ENCODE measurements at places on chromosomes 4 and X.

- no peak for DNase-seq
These were observed 51.2 kb upstream of the LGI2 start for GRCh38 chr4:25081866-25082471.

- peak; percentile 85 for DNase-seq
These were observed at the start of gene PSAPL1 for GRCh38 chr4:7434766-7435150. Gene PSAPL1 (minus strand): TSS chr4:7434930. CDS start chr4:7434879, 51 bp downstream.

DNA sequence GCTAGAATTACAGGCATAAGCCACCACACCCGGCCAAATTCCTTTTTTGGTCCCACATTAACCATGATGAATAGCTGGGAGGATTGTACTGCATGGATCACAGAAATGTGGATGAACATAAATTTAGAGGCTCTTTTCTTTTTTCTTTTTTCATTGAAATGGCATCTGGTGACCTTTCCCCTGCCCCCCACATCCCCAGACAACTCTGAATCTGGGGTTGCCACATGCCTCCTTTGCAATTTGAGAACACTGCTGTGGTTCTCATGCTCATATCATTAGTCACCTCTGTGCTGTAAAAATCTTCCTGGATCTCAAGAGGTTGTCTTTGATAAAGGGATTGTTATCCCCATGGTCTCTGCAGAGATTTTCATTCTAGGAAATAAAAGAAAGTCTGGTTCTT lies 22.8 kb upstream of the FMR1NB start:
- peak; percentile 23 for DNase-seq

DNA sequence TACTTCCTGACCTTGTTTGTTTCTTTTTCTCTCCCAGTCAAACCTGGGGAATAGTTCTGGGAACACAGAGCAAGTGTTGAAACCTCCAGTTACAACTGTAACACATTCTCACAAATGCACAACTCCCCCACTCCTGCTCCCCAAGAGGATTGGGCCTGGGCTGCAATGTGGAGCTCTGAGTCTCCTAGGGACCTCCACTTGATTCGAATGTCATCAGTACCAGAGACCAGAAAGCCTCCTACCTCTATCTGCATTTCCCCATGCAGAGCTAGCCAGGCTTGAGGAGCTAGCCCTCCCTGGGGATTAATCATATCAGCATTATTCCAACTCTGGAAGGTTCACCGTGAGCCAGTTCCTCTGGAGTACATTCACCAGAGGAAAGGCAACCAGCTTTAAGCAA lies 41.7 kb upstream of the CITED1 start:
- no peak for DNase-seq

GRCh38 chr4:6169239-6169638 lies 31.1 kb downstream of the JAKMIP1 start:
- no peak for DNase-seq
